ENCODE measurements at places on chromosomes 2 and 18. TPM values are rescaled to one million over a fixed set of nuclear protein-coding genes. Genes with fewer than 3 reads are reported as not detected.

Gene LYPD6B
- 28.8 TPM for total RNA-seq

Gene MOCOS
- total RNA-seq, result 3.2 TPM

Gene REG3G
- not detected for total RNA-seq

Gene CDCA7
- 16.6 TPM for total RNA-seq

Gene CD302
- total RNA-seq, result 7.4 TPM

Gene NDC80
- total RNA-seq, result 65.8 TPM

Data from M059J (cell line).